ENCODE measurements at places on chromosomes 5 and 9. TPM values are rescaled to one million over a fixed set of nuclear protein-coding genes. Genes with fewer than 3 reads are reported as not detected.

RASGEF1C gene
- total RNA-seq = 0.35 TPM

PCDHB9 gene
- 0.43 TPM for total RNA-seq

FOXD4L5 gene
- 0.94 TPM for total RNA-seq

STOML2 gene
- total RNA-seq = 125 TPM

ABCA1 gene
- 44.3 TPM for total RNA-seq

CHSY3 gene
- total RNA-seq = 12.7 TPM

CARTPT gene
- not detected for total RNA-seq

BTNL8 gene
- total RNA-seq = 1.2 TPM

GPR151 gene
- total RNA-seq = not detected

KIF12 gene
- not detected for total RNA-seq

ACOT12 gene
- not detected for total RNA-seq

CERCAM gene
- total RNA-seq = 233 TPM

SLC34A3 gene
- total RNA-seq = not detected

SPATA31D4 gene
- total RNA-seq = not detected

MLANA gene
- total RNA-seq = not detected

PPP3R2 gene
- total RNA-seq = not detected

GPX3 gene
- 133 TPM for total RNA-seq

Measured in pericardium fibroblast (primary cell).